Spleen (tissue), 13 donors: ENCODE measurements at places on chromosomes 4 and X. TPM values are rescaled to one million over a fixed set of nuclear protein-coding genes. Genes with fewer than 3 reads are reported as not detected.

The HPGDS gene
- total RNA-seq, result not detected

The VMA21 gene
- total RNA-seq, result 29.0 TPM

The ITGB1BP2 gene
- total RNA-seq, result 1.5 TPM

The SMIM43 gene
- not detected for total RNA-seq

The SSX2B gene
- total RNA-seq, result not detected

The GDPD2 gene
- total RNA-seq, result 58.9 TPM

The ADH6 gene
- not detected for total RNA-seq

The PRSS12 gene
- total RNA-seq, result 0.44 TPM

The DMD gene
- 3.5 TPM for total RNA-seq

The RASGEF1B gene
- 69.5 TPM for total RNA-seq

The SMIM9 gene
- total RNA-seq, result not detected

- DNase-seq, result no peak
Measured at GRCh38 chr4:44487341-44487740, 38.7 kb upstream of the KCTD8 start.

- no peak for DNase-seq
Measured at GRCh38 chr4:72205831-72206230, 174.0 kb downstream of the NPFFR2 start.

GRCh38 chrX:64190136-64190740 lies 15.3 kb downstream of the AMER1 start:
- DNase-seq, result no peak

- DNase-seq, result no peak
Measured at GRCh38 chrX:39242187-39242586, 440.9 kb downstream of the MID1IP1 start.

- DNase-seq, result no peak
Measured at GRCh38 chr4:182277377-182277776, 34.2 kb downstream of the TENM3 start.

DNA sequence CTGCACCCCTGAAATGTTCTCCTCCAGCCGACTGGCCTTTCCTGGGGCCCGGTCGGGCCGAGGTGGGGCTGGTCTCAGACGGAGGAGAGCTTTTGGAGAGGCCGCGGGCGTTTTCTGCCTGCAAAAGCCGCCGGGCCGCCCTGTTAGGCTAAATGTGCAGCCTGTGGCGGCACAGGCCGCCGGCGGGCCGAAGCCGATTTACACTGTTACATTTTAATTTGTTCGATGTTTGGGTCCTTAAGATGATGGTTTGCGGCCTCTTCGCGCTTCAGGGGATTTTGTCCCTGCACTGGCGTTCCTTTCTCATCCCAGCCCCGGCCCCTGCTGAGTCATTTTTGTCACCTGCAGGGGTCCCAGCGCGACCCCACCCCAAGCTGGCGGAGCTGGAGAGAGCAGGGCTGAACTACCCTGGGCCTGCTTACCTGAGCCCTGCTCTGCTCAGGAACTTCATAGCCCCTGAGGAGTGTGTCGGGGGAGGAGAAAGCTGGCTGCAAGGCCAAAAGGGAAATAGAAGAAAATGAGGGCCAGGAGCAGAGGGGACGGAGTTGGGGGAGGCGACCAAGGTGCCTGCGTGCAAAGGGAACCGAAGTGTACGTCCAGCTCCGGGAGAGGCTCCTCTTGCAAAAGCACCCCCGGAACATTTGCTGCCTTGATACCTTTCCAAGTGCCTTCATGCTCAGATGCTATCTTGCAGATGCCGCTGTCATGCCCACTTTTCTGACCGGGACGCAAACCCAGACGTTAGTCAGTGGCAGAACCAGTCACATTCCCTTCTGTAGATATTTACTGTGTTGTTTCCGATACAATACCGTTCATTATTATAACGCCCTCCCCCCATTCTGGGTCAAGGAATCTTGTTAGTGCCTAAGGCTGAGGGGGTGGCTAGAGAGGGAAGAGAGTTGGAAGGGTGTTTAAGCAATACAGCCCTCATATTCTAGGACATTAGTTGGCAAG lies 977 bp upstream of the RBBP7 start:
- DNase-seq, result peak; percentile 93

DNA sequence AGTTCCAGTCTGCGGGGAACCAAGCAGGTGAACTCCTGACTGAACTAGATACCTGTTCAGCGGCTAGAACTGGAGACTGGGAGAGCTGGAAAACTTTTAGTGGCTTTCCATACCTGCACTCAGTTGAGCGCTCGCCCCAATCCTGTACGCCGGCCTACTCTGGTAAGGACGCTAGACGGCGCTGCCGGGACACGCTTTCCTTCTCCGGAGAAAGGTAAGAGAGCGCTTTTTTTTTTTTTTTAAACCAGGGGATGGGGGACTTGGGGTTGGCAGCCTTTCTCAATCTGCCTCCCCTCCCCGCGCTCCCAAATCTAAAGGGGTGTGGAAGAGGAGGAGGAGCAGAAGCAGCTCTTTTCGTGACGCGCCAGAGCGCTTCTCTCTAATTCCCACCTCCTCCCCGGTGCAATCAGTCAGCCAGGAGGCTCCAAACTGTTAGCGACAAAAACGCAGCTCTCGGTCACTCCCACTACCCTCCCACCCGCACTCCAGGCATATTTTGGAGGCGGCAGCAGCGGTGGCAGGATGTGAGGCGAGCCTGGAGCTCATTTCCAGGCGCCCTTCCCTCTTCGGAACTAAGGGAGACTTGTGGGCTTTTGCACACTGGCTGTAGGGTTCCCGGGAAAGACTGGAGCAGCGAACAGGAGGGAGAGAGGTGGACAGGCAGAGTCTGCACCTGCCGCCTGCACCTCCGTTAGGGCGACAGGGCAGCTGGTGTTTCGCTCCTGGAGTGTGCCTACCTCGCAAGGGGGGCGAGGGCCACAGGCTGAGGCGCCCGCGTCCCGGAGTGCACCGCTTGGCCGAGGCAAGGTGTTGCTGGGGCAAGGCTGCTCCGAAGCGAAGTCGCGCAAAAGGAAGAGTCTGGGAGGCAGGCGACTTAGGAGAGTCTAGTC lies at the start of gene IL1RAPL2:
Gene IL1RAPL2, plus strand, starts transcription at position 409 of the 890 bp plus-strand sequence.
- DNase-seq, result no peak

DNA sequence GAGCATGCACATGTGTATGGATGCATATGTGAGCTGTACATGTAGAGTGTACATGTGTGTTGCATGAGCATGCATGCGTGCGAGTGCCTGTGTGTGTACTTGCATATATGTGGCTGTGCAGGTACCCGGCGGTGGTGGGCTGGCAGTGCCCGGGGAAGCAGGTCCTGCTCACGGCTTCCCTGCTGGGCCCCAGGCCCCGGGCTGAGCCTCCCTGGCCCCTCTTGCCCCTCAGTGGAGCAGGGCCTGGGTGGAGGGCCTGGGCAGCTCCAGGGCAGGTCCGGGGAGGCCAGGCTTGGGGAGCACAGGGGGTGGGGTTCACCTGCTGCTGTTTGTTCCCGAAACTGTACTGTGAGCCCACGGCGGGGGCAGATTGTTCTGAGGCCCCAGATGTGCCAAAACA lies 9.4 kb downstream of the NAT8L start:
- peak; percentile 66 for DNase-seq

- no peak for DNase-seq
Measured at GRCh38 chr4:23290656-23291055, 597.9 kb downstream of the GBA3 start.

DNA sequence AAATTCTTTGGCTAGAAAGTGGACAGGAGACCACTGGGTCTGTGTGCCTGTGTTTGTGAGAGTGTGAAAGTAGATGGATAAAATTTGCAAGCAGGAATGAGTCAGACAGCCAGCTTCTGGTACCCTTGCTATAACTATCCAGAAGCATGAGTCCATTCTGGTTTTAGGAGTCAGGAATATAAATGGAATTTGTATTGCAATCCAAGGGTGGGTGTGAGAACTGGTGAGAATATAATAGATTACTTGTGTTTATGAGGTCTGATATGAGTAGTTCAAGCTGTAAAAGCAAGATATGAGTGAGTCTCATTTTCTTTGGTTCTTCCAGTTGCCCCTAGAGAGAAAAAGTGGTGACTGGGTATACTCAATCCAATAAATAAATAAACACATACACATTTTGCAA lies 212.7 kb upstream of the TAPT1 start:
- no peak for DNase-seq

DNA sequence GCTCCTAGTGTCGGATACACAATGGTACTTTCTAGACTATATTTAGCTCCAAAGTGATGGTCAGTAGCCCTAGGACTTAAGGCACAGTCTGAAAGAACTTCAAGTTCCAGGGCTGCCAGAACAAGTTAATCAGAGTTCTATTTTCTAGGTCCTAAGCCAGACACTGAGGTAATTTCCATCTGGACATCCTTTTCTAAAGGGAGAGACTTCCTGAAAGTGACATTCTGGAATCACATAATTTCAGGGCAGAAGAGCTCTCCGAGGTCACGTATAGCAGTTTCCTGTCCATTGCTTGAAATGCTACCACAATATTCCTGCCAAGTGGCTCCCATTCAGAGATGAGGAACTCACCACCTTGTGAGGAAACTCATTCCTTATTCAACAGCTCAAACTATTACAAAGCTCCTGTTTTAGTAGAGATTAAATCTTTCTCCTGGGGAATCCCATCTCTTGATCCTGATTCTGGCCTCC lies 117.9 kb downstream of the COL25A1 start:
- no peak for DNase-seq

GRCh38 chr4:144384408-144384807 lies 243.9 kb upstream of the GYPA start:
- DNase-seq, result no peak

GRCh38 chrX:101190736-101191135 lies 28.9 kb upstream of the DRP2 start:
- no peak for DNase-seq

- no peak for DNase-seq
Measured at GRCh38 chrX:6053141-6053540, 175.5 kb downstream of the NLGN4X start.

- no peak for DNase-seq
Measured at GRCh38 chr4:150001815-150002214, 76.4 kb upstream of the DCLK2 start.

DNA sequence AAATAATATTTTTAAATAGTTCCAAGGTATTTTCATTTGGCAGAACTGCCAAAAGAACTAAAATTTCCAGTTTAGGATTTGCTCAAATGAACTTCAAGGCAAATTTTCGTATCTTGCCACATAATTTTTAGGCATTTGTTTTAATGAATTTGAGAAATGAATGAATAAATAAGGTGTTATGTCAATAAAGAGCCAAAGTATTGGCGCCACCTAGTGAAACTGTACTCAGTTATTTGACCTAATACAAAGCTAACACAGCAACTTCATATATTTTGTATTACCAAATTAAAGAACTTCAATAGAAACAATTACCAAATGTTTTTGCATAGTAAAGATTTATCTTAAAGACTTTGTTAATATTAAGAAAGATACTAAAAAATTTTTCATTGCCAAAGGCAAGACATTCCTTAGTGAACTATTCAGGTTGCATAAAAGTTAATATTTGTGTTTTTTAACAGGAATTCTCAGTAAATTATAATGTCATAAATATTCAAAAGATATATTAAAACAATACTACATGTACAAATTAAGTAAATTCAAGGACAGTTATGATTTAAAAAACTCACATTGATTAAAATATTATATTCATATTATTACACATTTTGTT lies 50.3 kb downstream of the STPG2 start:
- no peak for DNase-seq

- no peak for DNase-seq
Measured at GRCh38 chrX:42496239-42496638, 281.7 kb downstream of the PPP1R2C start.

GRCh38 chrX:30620980-30621618 lies 32.1 kb upstream of the GK start:
- DNase-seq, result no peak

DNA sequence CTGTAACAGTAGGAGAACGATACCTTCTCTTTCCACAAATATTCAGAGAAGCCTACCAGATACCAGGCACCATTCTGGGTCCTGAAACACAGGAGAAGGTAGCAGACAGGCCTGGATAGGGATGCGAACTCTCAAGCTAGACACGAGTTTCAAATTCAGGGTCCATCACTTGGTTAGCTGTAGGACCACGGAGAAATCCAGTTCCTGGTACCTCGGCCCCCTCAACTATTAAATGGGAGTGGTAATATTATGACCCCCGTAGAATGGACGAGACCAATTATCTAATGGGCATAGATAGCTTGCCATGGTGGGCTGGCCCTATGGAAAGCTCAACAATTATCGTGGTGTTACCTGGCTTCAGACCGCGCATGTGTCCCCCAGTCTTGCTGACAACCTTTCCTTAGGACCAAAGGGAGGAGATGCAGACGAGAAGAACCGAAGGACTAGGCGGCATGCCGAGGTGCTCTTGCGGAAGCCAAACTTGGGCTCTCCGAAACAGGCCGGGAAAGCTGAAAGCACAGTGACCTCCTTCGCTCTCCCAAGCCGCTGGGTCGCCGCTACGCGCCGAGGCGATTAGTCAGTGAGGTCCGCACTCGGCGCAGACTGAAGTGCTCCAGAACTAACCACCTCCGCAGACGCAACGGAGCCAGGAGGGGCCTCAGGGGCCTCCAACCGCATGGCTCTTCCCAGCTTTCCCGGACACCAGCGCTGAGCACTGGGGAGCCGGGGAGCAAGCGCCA lies 19.6 kb downstream of the NKX3-2 start:
- DNase-seq, result peak; percentile 64

DNA sequence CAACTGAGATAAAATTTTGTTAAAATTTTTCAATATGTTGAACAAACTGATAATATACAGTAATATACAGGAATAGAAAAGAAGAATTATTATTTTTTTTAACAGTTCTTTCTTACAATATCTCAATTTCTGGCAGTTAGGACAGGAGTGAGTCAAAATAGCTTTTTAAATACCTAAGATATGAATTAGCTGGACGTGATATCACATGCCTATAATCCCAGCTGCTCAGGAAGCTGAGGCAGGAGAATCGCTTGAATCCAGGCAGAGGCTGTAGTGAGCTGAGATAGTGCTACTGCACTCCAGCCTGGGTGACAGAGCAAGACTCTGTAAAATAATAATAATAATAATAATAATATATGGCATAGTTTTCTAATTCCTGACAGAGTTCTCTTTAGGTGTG lies 1039.3 kb downstream of the STPG2 start:
- no peak for DNase-seq

- DNase-seq, result no peak
Measured at GRCh38 chrX:37873220-37873619, 25.8 kb upstream of the DYNLT3 start.

DNA sequence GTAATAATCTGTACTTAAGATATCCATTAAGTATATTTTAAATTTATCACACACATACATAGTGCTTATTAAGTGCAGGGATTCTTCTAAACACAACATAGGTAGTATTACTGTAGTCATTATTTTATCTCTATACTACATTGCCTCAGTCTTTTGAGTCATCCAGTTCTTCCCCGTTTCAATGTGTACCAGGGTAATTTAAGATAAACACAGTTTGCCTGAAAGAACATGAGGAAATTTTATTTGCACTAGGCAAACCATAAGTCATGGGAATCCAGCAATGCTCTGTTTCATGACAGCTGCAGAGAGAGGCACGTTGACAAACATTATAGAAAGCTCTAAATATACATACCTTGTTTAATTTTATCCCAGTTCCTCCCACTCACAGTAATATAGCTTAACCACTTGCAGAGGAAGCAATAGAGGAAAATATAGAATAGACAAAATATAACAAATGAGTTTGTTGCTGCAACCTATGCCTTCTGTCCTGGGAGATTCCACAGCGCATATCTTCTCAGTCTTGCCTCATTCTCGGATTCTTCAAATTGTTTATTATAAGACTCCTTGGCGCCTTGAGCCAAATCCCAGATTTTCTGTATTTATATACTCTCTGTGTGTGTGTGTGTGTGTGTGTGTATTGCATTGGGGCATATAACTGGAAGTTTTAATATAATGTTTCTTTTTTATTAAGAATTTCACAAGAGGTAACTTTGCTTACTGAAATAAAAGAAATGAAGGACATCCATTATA lies 258.6 kb downstream of the FAM133A start:
- no peak for DNase-seq

- no peak for DNase-seq
Measured at GRCh38 chr4:24770032-24770584, 25.3 kb upstream of the SOD3 start.
